ENCODE measurements at places on chromosomes 6 and 20. TPM values are rescaled to one million over a fixed set of nuclear protein-coding genes. Genes with fewer than 3 reads are reported as not detected.

NHSL1 gene
- total RNA-seq, result 23.1 TPM

- no peak for DNase-seq
Measured at GRCh38 chr6:27908017-27908416, 4.2 kb downstream of the OR2B2 start.

- DNase-seq, result no peak
Measured at GRCh38 chr6:139337830-139338229, 36.6 kb downstream of the CITED2 start.

KCNQ2 gene
- total RNA-seq, result 112 TPM

DNA sequence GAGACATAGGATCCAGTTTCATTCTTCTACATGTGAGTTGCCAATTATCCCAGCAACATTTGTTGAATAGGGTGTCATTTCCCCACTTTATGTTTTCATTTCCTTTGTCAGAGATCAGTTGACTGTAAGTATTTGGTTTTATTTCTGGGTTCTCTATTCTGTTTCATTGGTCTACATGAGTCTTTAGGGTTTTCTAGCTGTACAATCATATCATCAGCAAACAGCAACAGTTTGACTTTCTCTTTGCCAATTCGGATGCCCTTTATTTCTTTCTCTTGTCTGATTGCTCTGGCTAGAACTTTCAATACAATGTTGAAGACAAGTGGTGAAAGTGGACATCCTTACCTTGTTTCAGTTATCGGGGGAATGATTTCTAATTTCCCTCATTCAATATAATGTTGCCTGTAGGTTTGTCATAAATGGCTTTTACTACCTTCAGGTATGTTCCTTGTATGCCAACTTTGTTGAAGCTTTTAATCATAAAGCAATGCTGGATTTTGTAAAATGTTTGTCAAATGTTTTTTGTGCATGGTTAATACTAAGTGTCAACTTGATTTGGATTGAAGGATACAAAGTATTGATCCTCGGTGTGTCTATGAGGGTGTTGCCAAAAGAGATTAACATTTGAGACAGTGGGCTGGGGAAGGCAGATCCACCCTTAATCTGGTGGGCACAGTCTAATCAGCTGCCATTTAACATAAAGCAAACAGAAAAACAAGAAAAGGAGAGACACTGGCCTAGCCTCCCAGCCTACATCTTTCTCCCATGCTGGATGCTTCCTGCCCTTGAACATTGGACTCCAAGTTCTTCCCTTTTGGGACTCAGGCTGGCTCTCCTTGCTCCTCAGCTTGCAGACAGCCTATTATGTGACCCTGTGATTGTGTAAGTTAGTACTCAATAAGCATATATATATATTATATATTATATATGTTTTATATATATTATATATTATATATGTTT lies 23.3 kb downstream of the MICA start:
- no peak for DNase-seq

PACRG gene
- total RNA-seq, result 0.44 TPM

DNA sequence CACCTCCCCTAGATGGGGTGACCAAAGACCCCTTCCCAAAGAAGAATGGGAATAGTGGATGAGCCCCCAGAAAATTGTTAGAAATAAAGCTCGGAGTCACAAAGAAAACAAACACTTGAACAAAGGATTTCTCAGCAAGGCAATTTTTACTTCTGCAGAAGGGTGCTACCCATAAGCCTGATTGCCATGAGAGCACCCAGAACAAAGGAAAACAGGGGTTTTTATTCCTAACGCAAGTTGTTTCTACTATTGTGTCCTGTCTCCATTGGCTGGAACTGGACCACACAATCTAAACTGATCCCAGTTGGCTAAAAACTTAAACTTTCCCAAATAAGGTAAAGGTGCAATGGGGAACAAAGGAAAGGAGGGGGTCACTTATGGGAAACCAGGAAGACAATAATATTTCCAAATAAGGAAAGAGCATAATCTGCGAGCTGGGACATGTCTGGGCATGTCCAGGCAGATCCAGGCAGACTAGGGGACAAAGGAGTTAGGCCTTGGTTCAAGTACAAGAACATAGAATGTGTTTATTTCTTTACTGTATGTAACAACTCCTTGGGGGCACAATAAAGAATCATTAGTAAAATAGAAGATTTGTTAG lies 20.0 kb downstream of the HLA-B start:
- DNase-seq, result no peak

DNA sequence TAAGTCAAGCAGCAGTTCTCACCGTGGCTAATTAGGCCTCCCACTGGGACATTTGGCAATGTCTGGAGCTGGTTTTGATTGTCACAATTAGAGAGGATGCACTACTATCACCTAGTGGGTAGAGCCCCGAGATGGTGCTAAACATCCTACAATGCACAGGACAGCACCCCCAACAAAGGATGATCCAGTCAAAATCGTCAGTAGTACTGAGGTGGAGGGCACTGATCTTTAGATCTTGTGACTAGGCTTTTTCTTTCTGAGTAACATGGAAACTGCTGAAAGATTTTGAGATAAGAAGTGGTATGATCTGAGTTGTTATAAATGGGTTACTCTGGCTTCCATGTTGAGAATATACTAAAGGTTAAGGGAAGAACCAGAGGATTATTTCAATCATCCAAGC lies 12.0 kb downstream of the UBD start:
- DNase-seq, result no peak

BPIFB1 gene
- total RNA-seq, result 0.09 TPM

DNA sequence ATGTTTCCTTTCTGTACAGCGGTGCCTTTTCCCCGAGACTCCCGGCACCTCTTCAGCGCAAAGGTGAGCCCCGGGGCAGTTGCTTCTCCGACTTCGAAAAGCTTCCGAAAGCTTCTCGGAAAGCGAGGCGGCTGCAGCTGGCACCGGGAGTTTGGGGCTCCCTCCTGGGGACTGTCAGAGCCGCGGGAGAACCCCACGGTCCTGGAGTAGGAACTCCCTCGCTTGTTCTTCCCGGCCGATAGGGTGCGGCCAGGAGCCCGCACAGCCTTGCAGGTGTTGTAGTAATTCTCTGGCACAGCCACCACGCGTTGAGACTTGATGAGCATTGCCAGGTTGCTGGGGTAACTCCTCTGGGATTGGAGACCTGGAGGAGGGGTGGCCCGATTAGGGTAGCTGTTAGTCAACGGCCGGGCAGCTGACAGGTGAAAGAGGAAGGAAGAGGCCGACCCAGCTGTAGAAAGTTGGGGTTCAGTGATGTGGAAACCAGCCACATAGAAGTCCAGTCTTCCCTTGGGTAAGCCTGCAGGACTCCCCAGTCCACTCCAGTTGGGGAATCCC lies 721 bp downstream of the KDM1B start:
- peak; percentile 76 for DNase-seq

- DNase-seq, result no peak
Measured at GRCh38 chr20:23654717-23655116, 17.0 kb upstream of the CST3 start.

GRCh38 chr20:20781029-20781428 lies 68.6 kb upstream of the RALGAPA2 start:
- DNase-seq, result no peak

DNA sequence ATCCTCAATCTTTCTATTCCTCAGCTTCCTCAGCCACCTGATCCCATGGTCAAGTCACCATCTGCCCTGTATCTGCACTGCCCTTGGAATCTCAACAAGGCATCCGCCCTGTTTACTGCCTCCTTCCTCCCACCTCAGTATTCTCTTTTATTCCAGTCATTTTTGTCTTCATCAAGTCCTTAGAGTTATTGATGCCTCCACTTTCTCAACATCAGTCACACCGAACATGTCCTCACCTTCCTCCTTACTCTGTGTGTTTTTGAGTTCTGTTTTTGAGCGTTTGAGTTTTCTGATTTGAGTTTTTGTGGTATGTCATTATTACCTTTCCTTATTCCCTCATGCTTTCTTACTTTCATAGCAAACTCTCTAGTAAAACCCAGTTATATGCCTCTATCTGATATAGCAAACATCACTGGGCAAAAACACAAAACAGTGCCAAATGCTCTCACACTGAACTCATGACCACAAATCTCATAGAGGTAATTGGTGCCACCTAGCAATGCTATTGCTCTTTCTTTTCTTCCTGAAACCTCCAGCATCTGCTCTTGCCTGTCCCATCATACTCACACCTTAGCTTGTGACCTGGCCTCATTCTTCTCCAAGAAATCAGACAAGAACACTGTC lies 11.8 kb upstream of the GNRH2 start:
- DNase-seq, result no peak

- DNase-seq, result no peak
Measured at GRCh38 chr6:141437685-141438084, 695.0 kb upstream of the GJE1 start.

- no peak for DNase-seq
Measured at GRCh38 chr20:5662769-5663168, 87.4 kb upstream of the SHLD1 start.

OVOL2 gene
- 11.0 TPM for total RNA-seq

DNA sequence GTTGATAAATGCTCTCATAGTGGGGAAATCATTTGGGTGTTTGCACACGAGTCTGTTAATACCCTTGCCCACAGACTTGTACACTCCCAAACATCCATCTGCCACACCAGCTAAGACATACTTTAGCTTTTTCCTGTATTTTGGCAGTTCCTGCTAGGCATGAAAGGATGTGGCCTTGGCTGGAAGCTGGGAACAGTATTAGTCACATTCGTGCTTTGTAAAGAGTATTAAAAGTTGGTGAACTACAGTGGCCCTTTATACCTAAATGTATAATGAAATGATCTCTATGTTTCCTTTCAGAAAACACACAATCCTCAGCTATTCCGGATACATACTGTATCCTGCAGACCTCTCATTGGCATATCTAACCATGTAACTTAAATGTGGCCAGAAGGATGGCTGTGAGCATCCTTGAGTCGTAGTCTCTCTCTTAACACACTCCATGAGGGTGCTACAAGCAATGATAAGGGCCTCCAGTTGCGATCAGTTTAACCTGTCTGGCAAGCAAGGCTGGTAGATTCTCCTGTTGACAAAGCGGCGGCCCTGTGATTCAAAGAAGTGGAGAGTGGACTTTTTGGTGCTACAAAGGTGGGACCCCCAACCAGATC lies 1.5 kb downstream of the LEMD2 start:
- DNase-seq, result no peak

CSTF1 gene
- total RNA-seq, result 54.2 TPM

DNA sequence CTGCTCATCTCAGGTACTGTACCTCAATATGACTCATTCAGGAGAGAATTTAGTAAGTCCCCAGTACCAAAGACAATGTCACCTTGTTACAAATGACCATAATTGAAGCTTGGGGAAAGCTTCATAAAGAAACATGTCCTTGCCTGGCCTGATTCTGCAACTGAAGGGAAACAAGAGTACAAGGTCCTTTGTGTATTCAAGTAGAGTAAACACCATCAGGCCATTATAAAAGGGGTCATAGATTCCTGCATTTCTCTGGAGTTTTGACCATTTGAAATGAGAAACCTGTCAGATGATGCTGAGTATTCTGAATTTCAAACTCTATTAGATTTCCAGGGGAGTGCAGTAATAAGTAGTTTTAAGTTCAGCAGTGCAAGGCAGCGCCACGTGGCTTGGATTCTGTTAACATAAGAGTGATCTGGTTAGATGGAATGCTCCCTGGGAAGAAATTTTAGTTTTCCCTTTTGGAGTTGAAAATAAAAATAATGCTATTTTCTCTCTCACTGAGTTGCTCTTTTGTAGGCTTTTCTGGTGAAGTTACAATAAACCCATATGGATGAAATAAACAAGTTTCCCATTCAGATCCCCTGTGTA lies 1054.3 kb downstream of the EPHA7 start:
- DNase-seq, result no peak

DNA sequence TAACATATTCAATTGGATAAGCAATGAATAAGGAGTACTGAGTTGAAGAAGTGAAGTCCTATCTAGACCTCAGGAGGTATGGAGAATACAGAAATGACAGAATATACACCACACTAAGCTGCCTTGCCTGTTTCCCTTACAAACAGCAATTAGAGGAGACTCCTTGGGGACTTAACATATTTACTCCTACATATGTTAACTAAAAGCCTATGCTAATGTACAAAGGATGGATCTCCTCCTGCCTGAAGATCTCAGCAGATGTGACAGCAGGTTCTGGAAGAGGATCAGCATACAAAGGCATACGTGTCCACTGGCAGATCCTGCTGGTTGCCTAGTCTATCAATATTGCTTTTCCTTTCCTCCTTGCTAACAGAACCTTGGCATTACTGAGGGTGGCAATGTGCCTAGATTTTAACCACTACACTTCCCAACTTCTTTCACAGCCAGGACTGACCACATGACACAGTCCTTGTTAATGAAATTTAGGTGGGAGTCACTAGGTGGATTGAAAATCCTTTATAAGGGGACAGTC lies 29.6 kb downstream of the PRKN start:
- DNase-seq, result no peak

DNA sequence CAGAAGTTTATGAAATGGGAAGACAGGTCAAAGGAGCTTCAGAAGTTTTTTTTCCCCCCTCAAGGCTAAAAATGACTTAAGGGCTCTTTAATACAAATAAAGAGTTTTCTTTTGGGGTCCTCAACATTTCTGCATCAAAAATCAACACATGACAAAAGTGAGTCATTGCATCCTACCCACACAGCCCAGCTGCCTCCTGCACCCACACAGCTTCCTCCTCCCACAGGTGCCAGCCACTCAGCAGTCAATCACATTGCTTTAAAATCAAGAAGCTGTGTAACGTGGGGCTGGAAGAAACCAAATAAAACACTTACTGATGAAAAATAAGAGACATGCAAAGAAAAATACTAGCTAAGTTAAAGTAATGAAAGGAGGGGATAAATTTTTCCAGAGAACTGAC lies 68.5 kb downstream of the MAP3K5 start:
- DNase-seq, result no peak

CLIC5 gene
- total RNA-seq, result 0.22 TPM

CNKSR3 gene
- total RNA-seq, result 5.7 TPM

BMP7 gene
- 40.7 TPM for total RNA-seq

DNA sequence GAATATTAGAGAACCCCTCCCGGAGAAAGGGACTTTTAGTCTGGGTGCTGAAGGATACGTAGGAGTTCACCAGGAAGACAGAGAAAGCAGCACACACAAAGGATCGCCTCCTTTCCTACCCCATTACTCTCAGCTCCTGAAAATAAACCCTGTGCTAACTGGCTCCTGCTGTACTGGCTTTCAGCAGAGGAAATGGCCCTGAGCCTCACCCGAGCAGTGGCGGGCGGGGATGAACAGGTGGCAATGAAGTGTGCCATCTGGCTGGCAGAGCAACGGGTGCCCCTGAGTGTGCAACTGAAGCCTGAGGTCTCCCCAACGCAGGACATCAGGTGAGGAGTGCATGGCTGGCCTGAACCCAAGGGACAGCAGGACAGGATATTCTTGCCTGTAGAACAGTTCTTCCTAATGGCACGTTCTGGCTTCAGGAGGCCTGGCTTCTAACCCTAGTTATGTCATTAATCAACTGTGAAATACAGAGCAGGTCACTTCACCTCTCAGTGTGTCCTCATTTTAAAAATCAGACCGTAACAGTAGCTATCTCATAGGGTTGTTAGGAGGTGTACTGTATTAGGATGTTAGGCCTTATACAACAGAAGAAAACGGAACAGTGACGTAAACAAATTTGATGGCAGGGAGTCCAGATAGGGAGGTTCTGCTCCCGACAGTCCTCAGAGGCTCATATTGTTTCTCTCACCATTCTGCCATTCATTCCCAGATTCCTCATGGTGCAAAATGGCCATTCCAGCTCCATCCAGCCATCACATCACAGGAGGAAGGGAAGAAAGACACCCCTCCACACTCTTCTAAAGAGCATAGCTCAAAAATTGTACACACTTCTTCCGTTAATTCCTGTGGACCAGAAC lies 1.8 kb downstream of the RBCK1 start:
- no peak for DNase-seq

GRCh38 chr6:1390946-1391799 lies 1.8 kb downstream of the FOXF2 start:
- peak; percentile 54 for DNase-seq

- no peak for DNase-seq
Measured at GRCh38 chr6:141830530-141830929, 302.2 kb upstream of the GJE1 start.

Data from WTC11 (cell line).